Heart left ventricle (tissue), 16 donors: ENCODE measurements at places on chromosomes 4 and X.

DNA sequence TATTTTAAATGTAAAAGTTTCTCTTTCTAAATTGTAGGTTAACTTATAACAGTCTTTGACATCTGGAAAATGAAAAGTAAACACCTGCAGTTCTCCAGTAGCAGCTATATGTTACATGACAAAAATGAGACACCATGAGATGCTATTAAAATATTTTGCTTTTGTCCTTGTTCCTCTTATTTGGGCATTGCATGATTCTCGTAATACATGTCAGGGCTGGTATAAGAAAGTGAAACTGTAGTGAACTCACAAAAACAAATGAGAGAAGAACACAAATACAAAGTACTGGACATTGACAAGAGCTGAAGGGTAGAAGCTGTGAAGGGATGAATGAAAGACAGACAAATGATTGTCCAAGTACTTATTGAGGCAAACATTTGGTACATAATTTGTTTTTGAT is 9.0 kb downstream of the GK2 start:
- no peak for DNase-seq

DNA sequence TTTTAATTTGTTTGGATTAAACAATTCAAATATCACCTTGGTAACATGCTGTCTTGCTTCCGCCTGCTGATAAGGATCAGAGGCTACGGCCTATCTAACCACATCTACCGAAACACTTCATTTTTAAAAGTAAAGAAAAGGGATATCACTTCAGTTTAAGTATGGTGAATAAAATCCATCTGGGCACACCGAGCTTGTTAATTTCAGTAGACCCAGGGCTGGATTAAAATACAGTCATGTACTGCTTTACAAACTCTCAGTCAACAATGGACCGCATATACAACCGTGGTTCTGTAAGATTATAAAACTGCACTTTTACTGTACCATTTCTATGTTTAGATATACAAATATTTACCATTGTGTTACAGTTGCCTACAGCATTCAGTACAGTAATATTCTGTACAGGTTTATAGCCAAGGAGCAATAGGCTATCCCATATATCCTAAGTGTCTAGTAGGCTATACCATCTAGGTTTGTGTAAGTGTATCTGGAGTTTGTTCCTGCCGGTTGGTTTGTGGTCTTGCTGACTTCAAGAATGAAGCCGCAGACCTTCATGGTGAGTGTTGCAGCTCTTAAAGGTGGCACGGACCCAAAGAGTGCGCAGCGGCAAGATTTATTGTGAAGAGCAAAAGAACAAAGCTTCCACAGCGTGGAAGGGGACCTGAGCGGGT is 40.0 kb downstream of the SEPTIN11 start:
- no peak for DNase-seq

DNA sequence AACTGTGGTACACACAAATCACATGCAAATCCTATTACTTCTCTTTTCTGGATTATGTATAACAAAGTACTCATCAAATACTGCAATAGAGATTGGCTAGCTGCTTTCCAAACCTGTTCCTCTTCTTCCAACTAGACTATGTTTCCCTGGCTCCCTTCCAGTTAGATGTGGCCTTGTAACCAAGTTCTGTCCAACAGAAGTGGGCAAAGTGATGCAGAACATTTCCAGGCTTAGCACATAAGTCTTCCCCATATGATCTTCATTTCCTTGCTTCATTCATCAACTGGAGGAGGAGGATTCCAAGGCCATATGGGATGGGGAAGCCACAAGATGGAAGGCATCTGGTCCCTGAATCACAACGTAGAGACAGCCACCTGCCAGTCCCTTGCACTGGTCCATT is 8.0 kb downstream of the SLC9A7 start:
- no peak for DNase-seq

DNA sequence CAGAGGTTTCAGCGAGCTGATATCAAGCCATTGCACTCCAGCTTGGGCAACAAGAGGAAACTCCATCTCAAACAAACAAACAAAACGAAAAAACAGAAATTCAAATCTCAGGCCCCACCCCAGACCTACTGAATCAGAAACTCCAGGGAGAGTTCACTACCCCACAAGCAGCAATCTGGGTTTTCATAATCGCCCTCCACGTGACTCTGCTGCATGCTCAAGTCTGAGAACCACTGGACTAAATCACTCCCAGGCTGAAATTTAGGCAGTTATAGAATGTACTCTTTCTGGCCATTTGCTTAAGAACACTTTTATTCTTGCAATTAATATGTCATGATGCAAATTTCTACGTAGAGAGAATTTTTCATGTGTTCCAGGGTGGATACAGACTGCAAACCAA is 287.3 kb downstream of the USP46 start:
- no peak for DNase-seq

GRCh38 chr4:128249787-128250668 is 37.6 kb downstream of the PGRMC2 start:
- no peak for DNase-seq

GRCh38 chr4:105707782-105708180 is 708 bp downstream of the INTS12 start:
- no peak for DNase-seq

DNA sequence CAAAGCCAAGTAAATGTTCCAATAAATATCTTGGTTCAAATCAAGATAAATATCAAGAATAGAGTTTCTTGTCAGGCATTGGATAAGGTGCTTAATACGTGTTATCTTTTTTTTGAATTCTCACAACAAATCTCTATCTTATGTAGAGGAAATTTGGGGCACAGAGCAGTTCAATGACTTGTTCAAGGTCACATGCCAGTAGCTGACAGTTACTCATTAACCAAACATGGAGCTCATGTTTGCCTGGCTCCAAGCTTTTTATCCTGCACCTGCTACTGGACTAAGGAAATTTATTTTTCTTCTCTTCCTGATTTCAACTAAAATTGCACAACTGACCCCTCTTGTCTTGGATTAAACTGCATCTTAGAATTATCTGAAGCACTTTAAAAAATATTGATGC is 76.3 kb downstream of the ATP10D start:
- DNase-seq, result no peak

DNA sequence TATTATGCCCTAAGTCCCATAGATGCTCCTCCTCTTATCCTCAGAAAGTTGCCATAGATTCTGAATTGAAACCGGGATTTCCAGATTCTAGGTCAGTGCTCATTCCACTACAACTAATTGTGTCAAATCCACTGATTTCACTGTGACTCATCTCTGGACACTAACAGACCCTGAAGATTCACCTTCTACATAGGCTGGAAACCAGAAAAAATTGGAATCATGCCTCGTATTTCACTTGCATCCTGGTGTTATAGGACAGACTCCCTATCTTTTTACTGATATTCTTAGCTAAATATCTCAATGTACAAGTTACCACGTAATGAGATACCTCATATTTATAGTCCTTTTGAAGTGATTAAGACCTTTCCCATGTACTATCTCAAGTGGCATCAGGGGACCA is 36.7 kb downstream of the CLNK start:
- DNase-seq, result no peak

- DNase-seq, result no peak
These were observed 26.8 kb downstream of the SYNPO2 start for GRCh38 chr4:118915468-118915867.

DNA sequence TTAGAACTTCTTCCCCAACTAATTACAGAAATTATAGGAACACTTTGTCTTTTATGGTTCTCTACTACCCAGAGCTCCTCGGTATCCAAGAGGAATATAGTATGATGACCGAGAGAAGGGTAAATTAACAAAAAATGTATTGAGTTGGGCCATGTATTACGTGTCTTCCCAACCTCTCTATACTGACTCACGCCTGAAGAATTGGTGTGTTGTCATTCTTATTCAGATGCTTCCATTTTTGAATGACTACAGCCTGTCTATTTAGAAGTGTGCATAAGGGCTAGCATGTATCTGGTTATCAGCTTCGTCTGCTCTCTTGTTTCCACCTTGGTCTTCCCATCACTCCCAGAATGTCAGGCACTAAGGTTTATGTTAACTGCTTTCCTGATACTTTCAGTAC is 24.5 kb upstream of the SCD5 start:
- no peak for DNase-seq

- no peak for DNase-seq
These were observed 3.4 kb downstream of the TENM3 start for GRCh38 chr4:182246401-182247205.
